ENCODE measurements at places on chromosomes 12 and 14.

DNA sequence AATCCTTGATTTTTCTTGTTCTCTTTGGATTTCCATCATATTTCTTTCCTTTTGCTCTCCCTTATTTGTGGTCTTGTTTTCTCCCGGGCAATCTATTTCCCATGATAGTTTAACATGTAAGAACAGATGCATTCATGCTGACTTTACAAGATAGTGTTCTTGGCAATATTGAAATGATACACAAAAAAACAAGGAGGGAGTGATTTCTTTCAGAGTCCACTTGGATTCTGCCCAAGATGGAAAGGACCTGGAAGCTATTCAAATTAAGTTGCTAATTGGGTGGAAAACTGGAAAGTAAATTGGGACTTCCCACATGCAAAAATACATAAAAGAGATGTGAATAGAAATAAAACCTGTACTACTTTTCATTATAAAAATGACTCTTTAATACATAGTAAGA, 14.4 kb upstream of the YARS2 start:
- DNase-seq = no peak

DNA sequence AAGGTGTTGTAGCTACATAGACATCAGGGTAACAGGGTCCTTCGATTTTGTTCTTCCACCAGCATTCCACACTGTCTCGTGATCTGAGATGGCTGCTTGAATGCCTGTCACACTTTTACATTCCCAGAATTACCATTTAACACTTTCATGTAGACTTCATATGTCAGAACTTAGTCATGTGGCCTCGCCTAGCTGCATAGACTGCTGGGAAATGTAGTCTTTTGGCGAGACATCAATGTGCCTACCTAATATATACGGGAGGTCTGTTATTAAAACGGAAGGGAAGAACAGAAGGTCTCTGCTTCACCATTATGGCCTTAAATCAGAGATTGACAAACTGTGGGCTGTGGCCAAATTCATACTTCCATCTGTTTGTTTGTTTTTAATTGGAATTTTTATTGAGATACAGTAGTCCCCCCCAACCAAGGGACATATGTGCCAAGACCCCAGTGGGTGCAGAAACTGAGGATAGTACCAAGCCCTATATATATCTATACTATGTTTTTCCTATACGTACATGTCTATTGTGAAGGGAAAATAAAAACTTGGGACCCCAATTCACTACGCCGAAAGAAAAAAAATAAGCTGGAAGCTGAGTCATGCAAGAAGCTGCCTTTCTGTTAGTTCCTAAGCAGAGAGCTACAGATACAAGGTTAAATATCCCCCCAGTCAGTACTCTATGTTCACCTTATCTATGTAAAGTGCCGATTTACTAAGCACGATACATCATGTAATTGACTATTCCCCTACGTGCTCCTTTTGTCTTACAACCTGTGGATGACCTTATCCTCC, 11.3 kb upstream of the HRK start:
- no peak for DNase-seq

DNA sequence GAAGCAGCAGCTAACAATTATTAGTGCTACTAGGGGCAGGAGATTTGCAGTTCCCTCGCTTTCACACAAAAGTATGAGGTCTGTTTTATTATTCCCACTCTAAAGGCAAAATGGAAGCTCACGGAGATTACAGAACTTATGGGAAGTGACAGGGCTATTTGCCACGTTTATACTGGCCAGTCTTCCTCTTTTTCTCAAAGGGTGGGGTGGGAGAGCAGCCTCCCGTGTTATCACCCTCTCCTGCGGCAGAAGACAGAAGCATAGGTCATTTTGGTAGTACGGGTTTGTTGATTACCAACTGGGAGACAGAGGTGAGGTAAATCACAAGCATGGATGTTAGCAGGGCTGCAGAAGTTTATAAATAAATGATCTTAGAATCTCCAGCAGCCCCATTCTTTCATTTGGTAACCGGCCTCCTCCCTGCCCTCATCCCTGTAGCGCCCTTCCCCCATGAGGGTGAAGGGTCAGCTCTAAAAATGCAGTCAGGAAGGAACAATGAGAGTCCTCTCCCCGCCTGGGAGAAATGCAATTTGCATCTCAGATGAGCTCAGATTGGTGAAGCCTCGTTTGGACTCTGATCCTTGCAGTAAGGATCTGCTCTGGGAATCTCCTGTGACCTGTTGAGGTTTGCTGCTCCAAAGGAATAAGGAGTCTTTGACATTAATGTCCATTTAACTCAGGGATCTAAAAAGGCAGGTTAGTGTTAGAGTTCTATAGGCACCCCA, 44.7 kb upstream of the SINHCAF start:
- no peak for DNase-seq

DNA sequence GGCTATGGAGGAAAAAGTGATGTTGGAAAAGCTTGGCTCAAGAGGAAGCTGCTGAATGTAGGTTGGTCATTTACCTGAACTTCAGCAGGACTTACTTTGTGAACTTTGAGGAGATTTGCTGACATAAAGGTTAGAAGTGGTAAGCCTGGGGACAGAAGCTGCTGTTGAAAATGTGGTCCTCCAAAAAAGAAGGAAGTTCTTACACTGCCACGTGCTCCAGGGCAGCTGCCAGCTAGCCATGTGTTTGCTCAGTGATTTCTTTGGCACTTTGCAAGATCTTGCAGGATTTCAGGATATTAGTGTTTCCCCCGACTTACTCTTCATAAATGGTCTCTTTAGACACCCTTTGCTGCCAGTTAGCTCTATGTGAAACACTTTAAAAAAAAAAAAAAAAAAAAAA, 14.8 kb upstream of the DYRK2 start:
- no peak for DNase-seq

DNA sequence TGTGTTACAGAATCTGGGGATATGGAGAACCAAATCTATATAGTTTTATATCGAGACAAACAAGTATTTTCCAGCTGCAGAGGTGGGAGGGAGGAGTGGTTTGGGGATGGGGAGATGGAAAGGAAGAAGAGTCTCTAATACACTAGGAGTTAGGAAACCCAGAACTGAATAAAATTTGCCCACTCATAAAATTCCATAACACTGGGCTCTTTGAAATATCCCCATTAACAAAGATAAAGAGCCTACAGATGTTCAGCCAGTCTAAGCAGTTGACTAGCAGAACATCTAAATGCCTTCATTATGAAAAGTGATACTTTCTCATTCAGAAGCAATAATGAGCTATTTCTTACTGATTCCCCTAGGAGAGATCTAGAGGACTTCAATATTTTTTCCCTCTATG, 151.7 kb upstream of the GZMB start:
- no peak for DNase-seq

- DNase-seq = no peak
These were observed 489.8 kb upstream of the FLRT2 start for GRCh38 chr14:85040046-85040685.

DNA sequence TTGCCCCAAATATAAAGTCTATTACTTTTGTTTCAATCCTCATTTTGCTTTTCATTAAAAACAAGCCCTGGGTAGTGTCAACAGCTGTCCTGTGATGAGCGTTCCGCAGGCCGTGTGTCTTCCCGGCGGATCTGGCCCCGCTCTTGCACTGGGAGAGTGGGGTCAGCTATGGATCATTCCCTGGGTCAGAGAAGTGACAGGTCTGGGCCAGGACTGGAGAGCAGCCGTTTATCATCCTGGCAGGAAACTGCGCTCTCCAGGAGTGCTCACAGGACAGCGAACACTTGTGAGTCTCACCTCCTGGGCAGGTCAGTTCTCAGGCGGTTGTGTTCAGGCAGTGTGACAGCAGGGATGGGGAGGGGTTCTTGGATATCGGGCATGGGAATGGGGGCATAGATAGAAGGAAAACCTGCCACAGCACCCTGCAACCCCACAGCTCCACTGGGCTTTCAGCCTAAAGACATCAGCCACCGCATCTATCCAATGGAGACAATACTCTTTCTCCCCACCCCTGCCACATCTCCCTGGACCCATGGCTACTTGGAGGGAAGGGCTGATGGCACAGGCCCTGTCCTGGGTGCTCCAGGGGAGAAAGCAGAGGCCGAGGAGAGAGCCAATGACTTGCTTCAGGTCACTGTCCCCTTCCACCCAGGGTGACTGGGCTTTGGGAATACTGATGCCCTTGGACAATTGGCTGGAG, 47.8 kb upstream of the CHGA start:
- DNase-seq = no peak

GRCh38 chr12:69189378-69189978, 49.9 kb upstream of the CPSF6 start:
- DNase-seq = no peak
